Epithelial cell of proximal tubule (primary cell): ENCODE measurements at places on chromosomes 2 and 18. TPM values are rescaled to one million over a fixed set of nuclear protein-coding genes. Genes with fewer than 3 reads are reported as not detected.

The REG3G gene
- total RNA-seq, result not detected in 2 replicates

The C2orf92 gene
- total RNA-seq, result 1.2 and 1.3 TPM in 2 replicates

The ICOS gene
- total RNA-seq, result not detected in 2 replicates

The CABLES1 gene
- total RNA-seq, result 6.1 and 19.7 TPM in 2 replicates

The PCARE gene
- total RNA-seq, result not detected in 2 replicates

The MRPL19 gene
- 43.9 and 66.1 TPM in 2 replicates for total RNA-seq

The OTOS gene
- total RNA-seq, result not detected in 2 replicates

DNA sequence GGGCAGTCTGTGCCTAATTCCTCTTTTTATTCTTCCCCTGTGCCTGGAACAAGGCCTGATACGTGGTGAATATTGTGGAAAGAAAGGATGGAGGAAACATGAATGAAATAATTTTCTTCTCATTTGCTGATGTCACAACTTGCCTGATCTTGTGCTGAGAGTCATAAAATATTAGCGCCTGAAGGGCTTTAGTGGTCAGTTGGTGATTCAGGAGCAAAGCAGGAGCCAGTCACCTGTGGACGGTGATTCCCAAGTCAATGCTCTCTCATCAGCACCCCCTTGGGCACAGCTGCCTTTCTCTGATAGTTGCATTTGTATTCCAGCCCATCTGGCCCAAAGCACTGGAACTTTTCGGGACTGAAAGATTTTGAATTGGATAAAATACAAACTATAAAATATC lies 502.6 kb upstream of the RAB12 start:
- peak; percentile 38 for DNase-seq

- DNase-seq, result no peak
Measured at GRCh38 chr2:20451341-20451740, 4.5 kb downstream of the RHOB start.

DNA sequence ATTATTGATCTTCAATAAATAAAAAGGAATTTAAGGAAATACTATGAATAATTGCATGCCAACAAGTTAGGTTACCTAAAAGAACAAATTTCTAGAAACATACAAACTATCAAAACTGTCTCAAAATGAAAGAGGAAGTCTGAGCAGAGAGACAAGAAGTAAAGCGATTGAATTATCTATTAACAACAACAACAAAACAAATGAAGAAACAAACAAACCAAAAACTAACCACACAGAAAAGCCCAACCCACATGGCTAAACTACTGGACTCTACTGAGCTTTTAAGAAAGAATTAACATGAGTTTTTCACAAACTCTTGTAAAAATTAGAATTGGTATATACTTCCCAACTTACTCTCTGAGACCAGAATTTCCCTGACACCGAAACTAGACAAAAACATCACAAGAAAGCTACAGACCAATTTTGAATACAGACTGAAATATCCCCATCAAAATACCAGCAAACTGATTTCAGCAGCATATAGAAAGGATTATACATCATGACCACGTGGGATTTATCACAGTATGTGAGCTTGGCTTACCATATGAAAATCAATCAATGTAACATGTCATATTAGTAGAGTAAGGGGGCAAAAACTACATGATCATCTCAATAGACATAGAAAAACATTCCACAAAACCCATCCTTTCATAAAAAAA lies 16.6 kb upstream of the GALNT1 start:
- no peak for DNase-seq

DNA sequence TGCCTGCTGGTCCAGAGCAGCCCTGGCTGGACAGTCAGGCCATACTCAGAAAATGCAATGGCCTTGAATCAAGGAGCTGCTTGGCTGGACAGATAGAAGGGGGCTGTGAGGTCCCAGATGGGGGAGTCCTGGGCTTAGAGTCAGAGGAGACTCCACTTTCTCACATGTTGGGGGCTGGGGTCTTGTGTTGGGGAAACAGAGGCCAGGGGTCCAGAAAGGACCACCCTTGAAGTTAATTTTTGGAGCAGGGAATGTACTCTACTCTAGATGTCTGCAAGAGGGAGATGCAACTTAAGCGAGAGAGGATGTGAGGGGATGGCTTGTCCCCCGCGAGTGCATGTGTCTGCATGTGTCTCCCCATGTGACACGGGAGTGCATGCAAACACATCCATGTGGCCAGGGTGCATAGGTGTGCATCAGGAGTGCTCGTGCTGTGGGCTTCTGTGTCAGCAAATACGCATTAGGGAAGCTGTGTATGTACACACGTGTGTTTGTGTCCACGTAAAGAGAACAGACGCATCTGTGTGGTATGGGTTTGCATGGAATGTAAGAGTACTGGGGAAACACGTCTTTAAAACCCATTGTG lies 303.2 kb downstream of the MYCN start:
- no peak for DNase-seq

DNA sequence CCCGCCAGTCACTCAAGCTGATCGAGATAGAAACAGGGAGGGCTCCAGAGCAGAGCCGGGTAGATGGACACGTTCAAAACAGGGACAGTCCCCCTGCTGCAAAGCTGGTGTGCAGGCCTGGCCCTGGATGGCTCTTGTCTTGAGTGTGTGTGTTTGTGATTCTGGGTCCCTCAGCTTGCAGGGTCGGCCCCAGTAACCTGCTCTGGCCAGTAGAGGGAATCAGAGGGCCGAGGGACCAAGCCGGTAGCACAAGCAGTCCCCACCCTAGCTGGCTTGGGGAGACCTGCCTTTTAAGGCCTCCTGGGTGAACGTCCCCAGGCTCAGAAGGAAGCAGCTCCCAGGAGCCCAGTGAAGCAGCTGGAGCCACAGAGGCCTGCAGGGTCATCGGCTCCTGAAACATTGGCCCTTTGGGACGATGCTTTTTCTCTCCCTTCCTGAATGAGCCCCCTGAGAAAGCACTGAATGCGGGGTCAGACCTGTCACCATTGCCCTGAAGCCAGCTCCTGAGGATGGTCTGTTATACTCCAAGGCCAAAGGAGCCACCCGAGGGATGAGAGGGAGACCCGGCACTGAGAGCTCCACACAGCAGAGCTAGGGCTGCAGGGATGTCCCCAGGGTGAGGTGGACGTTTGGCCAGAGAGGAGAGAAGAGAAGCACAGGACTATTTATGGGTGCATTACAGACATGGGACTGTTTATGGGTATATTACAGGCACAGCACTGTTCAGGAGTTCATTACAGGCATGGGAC lies 15.4 kb upstream of the MLPH start:
- no peak for DNase-seq

GRCh38 chr2:84701880-84702279 lies 179.0 kb downstream of the TRABD2A start:
- DNase-seq, result peak; percentile 18

DNA sequence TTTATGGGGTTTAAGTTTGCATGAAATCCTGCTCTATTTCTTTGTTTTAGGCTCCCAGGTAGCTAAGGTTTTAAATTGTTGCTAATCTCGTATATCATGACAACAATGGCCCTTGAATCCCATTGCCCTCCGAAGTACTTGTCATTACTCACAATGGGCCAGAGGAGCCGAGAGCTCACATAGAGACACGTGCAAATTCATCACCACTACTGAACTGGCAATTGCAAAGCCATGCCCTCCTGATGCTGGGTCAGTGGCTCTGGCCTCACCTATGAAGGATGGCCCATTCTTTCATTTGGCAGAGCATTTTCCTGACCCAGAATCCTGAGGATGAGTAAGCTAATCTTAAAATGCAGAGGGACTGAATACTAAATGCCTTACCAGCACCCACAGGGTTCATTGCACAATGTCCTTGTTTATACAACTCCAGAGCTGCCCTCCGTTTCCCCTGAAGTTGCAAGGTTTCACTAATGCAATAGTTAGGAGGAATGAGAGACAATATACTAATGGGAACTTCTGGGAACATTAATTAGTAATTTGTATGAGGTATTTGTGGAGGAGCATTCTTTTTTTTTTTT lies 71.6 kb upstream of the GAREM1 start:
- peak; percentile 99 for DNase-seq

DNA sequence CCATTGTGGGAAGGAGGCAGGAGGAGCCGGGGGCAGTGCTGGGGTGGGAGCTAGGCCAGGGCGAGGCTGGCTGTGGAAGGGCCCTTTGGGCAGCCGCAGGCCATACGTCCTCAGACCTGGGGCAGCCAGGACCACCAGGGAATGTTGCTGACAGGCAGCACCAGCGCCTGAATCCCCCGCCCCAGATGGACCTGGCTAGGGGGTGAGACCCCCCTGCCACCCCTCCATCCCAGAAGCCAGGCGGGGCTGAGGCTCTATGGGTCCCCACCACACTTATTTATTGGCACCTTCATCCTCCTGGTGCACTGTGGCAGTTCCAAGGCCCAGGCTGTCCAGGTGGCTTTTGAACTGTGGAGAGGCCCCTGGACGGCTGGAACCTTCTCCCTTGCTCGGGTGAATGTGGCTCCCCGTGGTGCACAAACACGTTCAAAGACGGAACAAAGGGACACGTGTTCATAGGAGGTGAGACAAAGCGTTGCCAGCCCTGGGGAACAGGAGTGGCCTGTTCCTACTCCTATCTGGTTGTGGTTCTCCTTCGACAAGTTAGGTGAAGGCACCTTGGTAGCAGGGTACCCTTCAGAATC lies 35.1 kb downstream of the RAMP1 start:
- no peak for DNase-seq

GRCh38 chr18:384897-385296 lies 115.6 kb downstream of the COLEC12 start:
- no peak for DNase-seq

GRCh38 chr2:55560855-55561254 lies 41.3 kb downstream of the CFAP36 start:
- no peak for DNase-seq

GRCh38 chr18:11149441-11150270 lies at the start of gene PIEZO2:
Gene PIEZO2, minus strand, starts transcription at chr18:11149569. Its CDS starts 981 bp downstream, at chr18:11148588.
- DNase-seq, result no peak

GRCh38 chr18:11820697-11821096 lies 30.5 kb upstream of the CHMP1B start:
- DNase-seq, result no peak

DNA sequence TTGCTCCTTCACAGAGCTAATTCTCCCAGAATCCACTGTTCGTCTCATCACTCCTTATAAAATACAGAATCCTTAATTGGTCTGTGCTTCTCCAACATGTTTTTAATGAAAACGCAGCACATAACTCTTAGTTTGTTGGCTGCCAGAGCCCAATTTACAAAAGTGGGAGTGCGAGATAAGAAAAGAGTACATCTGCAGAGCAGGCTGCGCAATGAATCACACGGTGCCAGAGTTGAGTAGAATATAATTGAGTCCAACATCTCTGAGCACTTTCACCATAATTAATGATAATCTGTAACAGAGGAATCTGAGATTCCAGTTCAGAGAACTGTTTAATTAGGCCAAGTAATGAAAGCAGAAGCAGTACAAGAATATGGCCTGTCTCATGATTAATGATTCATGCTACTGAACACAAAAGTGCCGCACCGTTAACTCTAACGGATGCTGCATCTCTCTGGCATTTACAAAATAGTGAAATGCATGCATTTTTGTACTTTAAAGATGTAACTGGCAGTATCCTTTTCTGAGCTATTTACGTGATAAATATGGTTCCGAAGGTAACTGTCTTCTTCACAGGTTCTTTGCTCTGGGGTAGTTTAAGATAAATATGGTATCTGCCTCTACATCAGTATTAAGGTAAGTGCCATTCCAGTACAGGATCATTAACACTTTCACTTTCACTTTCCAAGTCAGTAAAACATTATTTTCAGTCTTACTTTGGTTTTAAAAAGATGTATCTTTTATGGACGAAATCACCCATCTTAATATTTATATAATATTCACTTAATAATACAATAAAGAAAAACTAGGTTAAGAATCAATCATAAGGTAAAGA lies 785.6 kb downstream of the NR4A2 start:
- DNase-seq, result no peak

- DNase-seq, result peak; percentile 94
Measured at GRCh38 chr18:23114911-23115310, 20.4 kb upstream of the CABLES1 start.

DNA sequence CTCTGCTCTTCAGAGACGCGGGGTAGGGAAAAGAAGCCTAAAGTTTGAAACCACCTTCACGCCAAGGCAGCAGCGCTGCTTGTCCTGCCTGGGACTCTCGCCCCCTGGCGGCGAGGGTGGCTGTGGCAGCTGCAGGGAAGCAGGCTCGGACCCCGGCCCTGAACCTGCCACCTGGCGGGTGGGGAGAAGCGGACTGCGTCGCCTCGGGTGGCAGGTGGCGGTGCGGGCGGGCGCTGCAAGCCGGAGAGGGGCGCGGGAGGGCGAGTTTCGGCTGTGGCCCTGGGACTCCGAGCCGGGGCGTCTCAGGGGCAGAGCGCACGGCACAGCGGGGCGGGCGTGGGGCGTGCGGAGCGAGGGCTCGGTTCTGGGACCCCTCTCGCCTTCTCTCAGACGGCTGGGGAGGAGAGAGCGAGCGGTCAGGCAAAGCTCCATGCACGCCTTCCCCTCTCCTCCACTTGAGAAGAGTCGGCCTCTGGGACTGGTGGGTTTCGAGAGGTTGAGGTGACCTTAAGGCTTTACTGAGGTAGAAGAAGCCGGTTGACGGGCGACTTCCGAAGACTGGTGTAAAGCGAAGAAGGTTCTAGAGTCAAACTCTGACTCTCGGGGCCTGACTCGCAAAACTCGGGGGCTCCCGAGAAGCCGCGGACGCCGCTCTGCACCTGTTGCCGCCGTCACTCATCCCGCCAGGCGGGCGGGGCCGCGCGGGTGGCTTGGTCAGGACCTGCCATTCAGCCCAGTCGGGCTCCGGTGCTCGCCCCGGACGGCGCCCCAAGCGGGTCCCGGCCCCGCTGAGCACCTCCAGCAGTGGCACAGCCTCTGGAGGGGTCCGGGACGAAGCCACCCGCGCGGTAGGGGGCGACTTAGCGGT lies 1.1 kb upstream of the BOLL start:
- DNase-seq, result no peak

DNA sequence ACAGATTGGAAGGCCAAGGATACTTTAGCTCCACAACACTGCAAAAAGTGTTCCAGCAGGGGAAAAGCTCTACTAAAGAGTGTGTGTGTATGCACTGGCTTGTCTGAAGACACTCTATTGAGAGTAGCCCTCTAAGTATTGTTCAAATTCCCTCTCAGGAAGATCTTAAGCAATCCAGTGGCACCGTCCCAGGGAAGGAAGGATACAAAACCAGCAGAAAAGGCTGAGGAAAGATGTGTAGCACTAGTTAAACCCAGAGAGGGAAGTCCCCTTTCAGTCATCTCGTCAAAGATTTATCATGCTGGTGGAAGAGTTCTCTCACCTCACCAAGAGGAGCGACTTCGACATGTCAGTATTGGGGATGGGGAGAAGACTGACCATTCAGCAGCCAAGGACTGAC lies 50.5 kb downstream of the DHRS9 start:
- no peak for DNase-seq

DNA sequence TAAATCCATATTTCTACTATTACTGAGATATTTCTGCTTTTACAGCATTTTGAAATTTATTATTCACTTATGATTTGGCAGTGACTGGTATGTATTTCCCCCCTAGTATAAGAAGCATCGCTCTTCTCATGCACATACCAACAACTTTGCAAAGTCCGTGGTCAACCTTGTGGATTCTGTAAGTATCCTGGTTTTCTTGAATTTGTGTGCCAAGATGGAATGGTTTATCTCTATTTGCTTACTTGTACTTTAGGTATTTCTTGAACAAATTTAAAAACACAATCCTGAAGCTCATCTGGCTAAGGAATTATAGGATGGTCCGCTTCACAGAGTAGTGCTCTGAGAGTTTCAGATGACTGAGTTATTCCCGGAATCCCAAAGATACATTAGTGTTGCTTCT lies 85.0 kb upstream of the FAM237A start:
- DNase-seq, result no peak
